ENCODE measurements at places on chromosomes 5 and 9. TPM values are rescaled to one million over a fixed set of nuclear protein-coding genes. Genes with fewer than 3 reads are reported as not detected.

The CDC20B gene
- total RNA-seq: not detected

The AP3B1 gene
- total RNA-seq: 22.9 TPM

The EIF4E1B gene
- total RNA-seq: not detected

The NUP188 gene
- 34.7 TPM for total RNA-seq

The CDC23 gene
- total RNA-seq: 24.7 TPM

The CYLC2 gene
- not detected for total RNA-seq

The INSL4 gene
- not detected for total RNA-seq

The ZFYVE16 gene
- total RNA-seq: 15.1 TPM

The ANXA2R gene
- total RNA-seq: 0.48 TPM

The FAM78A gene
- not detected for total RNA-seq

The IL4 gene
- not detected for total RNA-seq

The FREM1 gene
- not detected for total RNA-seq

The RGMB gene
- total RNA-seq: 13.5 TPM

The CCDC152 gene
- total RNA-seq: not detected

The SPATA24 gene
- 4.6 TPM for total RNA-seq

The ADAMTSL1 gene
- total RNA-seq: not detected

The IFNA2 gene
- total RNA-seq: not detected

The SCGB3A2 gene
- total RNA-seq: not detected
